Right atrium auricular region (tissue), 2 donors: ENCODE measurements at places on chromosomes 1 and 21.
A peak's percentile ranks its signal among the peaks of the same experiment; 100 is the strongest.

- H3K27ac ChIP-seq, result no peak overlapping the region
- DNase-seq, result no peak
- no peaks in the 10 kb centered on the region for H3K27me3 ChIP-seq
- H3K4me3 ChIP-seq, result no peak overlapping the region
Measured at GRCh38 chr1:225465793-225466517, 38.1 kb upstream of the LBR start.

DNA sequence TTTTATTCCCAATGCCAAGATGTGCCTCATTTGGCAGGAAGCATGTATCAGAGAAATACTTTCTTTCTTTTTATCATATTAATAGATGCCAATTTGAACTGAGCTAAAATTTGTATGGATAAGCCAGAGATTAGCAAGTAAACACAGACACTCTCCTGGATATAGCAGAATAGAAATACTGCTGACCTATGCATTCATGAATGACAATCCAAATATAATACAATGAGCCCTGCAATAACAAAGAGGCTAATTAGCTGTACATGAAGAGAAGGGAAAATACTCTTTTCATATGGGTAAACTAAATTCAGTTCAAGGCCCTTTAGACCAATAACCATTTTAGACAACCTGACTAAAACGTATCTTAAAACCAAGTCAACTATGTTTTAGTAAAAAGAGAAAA is 388.1 kb upstream of the NR5A2 start:
- H3K4me1 ChIP-seq, result no peaks in the 10 kb centered on the region
- no peak for DNase-seq
- H3K4me3 ChIP-seq, result no peak overlapping the region
- H3K27ac ChIP-seq, result no peak overlapping the region

GRCh38 chr1:201989354-201990128 is 7.1 kb downstream of the RNPEP start:
- no peak overlapping the region for H3K4me3 ChIP-seq
- no peak for DNase-seq
- H3K27ac ChIP-seq, result no peak overlapping the region
- H3K4me1 ChIP-seq, result no peaks in the 10 kb centered on the region

GRCh38 chr1:67405473-67406245 is 24.5 kb downstream of the SERBP1 start:
- no peak overlapping the region for H3K27ac ChIP-seq
- no peaks in the 10 kb centered on the region for H3K4me1 ChIP-seq
- H3K4me3 ChIP-seq, result no peak overlapping the region
- no peak for DNase-seq
- H3K27me3 ChIP-seq, result no peaks in the 10 kb centered on the region
- no peaks in the 10 kb centered on the region for H3K36me3 ChIP-seq

DNA sequence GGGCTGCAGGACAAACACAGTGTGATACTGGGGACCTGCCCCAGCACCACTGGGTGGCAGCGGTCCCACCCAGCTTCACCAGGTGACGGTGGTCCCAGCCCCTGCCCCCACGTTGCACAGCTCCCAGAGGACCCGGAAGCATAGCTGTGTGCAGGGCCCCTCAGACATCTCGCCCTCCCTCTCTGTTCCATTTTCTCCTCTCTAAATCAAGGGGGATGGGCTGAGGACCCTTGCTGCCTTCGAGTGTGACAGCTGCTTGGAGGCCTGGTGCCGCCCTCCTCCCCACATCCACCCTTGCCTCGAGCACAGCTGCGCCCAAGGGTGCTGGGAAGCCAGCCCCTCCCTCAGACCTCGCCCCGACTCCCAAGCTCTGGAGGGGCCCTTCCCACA is 16.1 kb upstream of the LRRC3 start:
- H3K4me1 ChIP-seq, result no peaks in the 10 kb centered on the region
- no peaks in the 10 kb centered on the region for H3K27me3 ChIP-seq
- H3K4me3 ChIP-seq, result no peak overlapping the region
- no peak for DNase-seq
- H3K27ac ChIP-seq, result no peak overlapping the region

GRCh38 chr1:94535095-94535494 is 6.5 kb downstream of the F3 start:
- no peak for DNase-seq
- H3K27ac ChIP-seq, result peak overlapping the region; percentile 97
- H3K36me3 ChIP-seq, result peaks cover 42% of the 10 kb centered on the region
- H3K27me3 ChIP-seq, result no peaks in the 10 kb centered on the region

DNA sequence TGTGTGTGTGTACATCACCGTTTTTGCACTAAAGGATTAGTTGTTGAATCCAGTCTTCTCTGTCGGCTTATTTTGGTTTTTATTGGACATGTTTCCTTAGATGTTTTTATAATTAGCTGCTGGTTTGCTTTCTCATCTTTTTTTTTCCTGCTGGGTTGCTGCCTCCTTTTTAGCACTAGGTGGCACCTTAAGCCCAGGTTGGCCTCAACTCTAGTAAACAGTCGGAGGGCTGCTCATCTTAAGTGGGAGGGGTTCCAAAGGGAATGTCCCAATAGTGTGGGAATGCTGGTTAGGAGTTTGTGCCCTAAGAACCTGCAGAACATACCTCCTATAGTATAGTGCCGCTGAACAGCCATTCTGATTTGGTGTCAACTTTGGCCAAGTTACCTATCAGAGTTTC is 570.1 kb upstream of the CXADR start:
- no peak overlapping the region for H3K4me3 ChIP-seq
- no peaks in the 10 kb centered on the region for H3K27me3 ChIP-seq
- no peak for DNase-seq
- H3K27ac ChIP-seq, result no peak overlapping the region
- H3K4me1 ChIP-seq, result no peaks in the 10 kb centered on the region
- H3K36me3 ChIP-seq, result no peaks in the 10 kb centered on the region

GRCh38 chr1:186848509-186849130 is 19.9 kb downstream of the PLA2G4A start:
- peaks cover 11% of the 10 kb centered on the region for H3K4me1 ChIP-seq
- no peak overlapping the region for H3K4me3 ChIP-seq
- H3K27me3 ChIP-seq, result no peaks in the 10 kb centered on the region
- no peak for DNase-seq
- H3K27ac ChIP-seq, result no peak overlapping the region
- H3K36me3 ChIP-seq, result no peaks in the 10 kb centered on the region

GRCh38 chr1:185776522-185776921 is 42.3 kb downstream of the HMCN1 start:
- H3K27me3 ChIP-seq, result no peaks in the 10 kb centered on the region
- no peak overlapping the region for H3K27ac ChIP-seq
- H3K4me3 ChIP-seq, result no peak overlapping the region
- no peaks in the 10 kb centered on the region for H3K4me1 ChIP-seq
- DNase-seq, result no peak
- no peaks in the 10 kb centered on the region for H3K36me3 ChIP-seq

DNA sequence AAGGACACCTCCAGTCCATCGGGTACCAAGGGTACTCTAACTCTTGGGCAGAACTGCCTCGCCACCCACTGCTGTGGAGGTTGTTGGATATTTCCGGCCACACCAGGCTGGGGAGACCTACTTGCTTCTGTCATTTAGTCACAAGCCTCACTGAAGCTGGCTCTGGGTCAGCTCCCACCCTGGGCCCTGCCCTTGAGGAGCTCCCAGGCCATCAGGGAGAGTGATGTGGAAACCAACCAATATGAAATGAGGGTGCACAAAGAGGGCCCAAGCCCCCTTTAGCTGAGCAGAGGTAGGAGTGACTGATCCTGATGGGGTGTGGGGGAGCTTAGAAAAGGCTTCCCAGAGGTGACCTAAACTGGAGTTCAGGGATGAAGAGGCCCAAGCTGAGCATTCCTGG is 19.6 kb downstream of the PARS2 start:
- H3K27ac ChIP-seq, result no peak overlapping the region
- H3K4me3 ChIP-seq, result no peak overlapping the region
- no peak for DNase-seq
- no peaks in the 10 kb centered on the region for H3K4me1 ChIP-seq
- no peaks in the 10 kb centered on the region for H3K27me3 ChIP-seq

DNA sequence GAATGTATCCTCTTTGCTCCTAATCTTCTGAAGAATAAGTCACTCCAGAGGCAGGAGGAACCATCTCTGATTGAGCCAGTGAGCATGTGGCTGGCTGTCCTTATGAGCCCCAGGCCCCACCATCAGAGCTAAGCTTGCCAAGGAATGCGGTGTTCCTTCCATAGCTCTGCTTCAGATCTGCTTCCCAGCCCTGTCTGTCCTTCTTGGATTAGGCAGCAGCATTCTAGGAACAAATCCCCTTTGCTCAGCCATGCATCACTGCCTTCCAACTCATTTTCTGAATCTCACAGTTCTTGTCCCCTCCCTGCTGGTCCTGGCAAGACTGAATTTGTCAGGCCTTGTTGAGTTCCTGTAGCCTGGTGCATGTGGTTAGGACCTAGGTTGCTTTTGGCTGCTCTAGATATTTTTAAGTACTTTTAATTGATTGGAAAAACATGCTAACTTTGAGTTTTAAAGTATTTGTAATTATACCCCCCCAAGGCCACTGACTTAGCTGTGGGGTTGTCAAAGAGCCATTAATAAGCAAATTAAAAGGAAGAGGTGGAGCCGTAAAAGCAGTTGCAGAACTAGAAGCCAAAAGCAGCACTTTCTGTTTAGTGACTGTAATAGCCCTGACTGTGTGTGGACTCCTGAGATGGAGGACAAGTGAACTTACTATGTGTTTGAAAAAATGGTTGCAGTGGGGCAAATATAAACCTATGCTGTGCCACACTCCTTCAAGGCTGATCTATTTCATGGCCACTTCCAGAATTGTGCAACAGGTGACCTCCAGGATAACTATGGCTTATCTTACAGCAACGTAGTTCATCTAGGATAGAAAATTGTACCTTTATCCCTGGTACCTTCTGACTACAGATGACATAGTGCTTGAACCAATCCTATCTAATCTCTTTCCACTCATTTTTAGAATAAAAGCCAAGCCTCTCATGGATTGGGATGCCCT is 61.3 kb upstream of the BACH1 start:
- no peaks in the 10 kb centered on the region for H3K36me3 ChIP-seq
- H3K4me1 ChIP-seq, result no peaks in the 10 kb centered on the region
- no peaks in the 10 kb centered on the region for H3K27me3 ChIP-seq
- no peak overlapping the region for H3K27ac ChIP-seq

DNA sequence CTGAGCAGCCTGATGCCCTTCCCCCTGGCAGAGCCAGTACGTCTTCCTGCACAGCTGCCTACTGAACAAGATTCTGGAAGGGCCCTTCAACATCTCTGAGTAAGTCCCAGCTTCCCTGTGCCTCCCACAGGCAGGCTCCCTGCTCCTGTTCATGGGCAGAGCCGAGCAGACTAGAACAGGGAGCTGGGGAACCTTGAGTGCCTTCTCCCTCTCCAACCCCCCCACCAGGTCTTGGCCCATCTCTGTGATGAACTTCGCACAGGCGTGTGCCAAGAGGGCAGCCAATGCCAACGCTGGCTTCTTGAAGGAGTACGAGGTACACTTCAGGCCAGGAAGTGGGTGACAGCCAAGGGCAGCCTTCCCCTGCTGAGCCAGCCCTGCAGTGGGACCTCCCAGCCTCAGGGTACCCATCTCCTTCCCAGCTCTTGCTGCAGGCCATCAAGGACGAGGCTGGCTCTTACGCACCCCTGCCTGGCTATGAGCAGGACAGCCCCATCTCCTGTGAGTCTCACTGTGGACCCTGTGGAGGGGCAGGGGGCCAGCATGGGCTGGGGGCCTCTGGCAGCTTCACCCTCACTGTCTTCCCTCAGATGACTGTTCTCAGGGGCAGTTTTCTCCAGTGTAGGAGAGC is 6.4 kb upstream of the LGR6 start:
- H3K27me3 ChIP-seq, result no peaks in the 10 kb centered on the region
- H3K27ac ChIP-seq, result no peak overlapping the region
- H3K36me3 ChIP-seq, result no peaks in the 10 kb centered on the region
- H3K4me3 ChIP-seq, result no peak overlapping the region
- no peak for DNase-seq

- H3K36me3 ChIP-seq, result no peaks in the 10 kb centered on the region
- H3K4me3 ChIP-seq, result no peak overlapping the region
- DNase-seq, result no peak
- H3K27ac ChIP-seq, result peak overlapping the region; percentile 10
- no peaks in the 10 kb centered on the region for H3K27me3 ChIP-seq
- H3K4me1 ChIP-seq, result peaks cover 85% of the 10 kb centered on the region
Measured at GRCh38 chr1:232558954-232559353, 71.0 kb downstream of the SIPA1L2 start.

DNA sequence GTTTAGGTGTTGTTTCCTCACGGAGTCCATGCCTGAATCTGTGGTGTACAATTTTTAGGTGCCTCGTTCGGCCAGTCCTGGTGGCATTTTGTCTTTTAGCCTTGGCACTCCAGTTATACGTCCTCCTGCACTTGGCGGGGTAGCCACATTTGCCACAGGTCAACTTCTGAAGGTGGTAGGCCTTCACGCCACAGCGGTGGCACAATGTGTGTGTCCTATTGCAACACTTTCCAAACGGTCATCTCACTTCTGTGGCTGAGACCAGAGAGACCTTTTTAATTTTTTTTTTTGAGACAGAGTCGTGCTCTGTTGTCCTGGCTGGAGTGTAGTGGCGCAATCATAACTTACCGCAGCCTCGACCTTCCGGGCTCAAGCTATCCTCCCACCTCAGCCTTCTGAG is 49.1 kb downstream of the CAMTA1 start:
- DNase-seq, result no peak
- no peaks in the 10 kb centered on the region for H3K36me3 ChIP-seq
- peaks cover 7% of the 10 kb centered on the region for H3K4me1 ChIP-seq
- no peak overlapping the region for H3K4me3 ChIP-seq
- no peak overlapping the region for H3K27ac ChIP-seq
- H3K27me3 ChIP-seq, result no peaks in the 10 kb centered on the region

DNA sequence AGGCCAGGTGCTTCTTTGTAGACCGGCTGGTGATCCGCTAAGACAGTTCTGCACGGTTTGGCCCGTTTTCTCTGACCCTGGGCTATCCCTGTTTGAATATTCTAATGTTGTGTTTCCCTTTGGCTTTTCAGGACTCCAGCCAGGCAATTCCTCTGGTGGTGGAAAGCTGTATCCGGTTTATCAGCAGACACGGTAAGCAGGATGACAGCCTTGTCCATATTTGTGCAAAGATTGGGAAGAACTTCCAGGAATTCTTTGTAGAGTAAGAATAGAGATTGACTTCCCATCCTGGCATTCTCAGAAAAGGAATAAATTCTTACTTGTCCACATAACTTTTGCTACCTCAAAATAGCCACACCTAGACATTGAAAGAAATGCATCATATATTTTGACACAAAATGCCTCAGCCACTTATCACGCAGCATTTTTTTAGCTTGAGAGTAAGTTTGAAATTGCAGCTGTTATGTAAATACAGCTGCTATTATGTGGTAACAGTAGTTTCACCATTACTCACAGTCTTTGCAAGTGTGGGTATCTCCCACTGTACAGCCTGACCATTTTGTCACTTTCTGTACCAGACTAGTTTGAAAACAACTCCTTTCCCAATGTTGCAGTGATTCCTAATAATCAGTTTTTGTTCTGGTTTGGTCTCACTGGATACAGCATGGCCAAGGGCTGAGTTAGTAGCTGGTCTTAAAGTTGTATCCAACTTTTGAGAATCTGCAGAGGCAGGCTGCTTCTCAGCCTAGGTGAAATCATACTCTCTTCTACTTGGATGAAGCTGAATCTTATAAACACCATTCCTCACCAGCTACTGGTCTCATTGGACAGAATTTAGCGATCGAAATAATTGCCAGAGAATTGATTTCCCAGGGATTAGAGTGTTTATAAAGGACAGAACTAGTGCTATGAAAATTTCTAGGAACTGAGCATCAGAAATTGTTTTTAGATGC is 40.0 kb upstream of the IKBKE start:
- no peak for DNase-seq
- H3K36me3 ChIP-seq, result peaks cover 14% of the 10 kb centered on the region
- peak overlapping the region; percentile 38 for H3K27ac ChIP-seq
- H3K4me1 ChIP-seq, result peaks cover 19% of the 10 kb centered on the region

- H3K27ac ChIP-seq, result no peak overlapping the region
- H3K4me1 ChIP-seq, result peaks cover 54% of the 10 kb centered on the region
- H3K4me3 ChIP-seq, result no peak overlapping the region
- H3K36me3 ChIP-seq, result no peaks in the 10 kb centered on the region
- no peaks in the 10 kb centered on the region for H3K27me3 ChIP-seq
- DNase-seq, result peak; percentile 21
Measured at GRCh38 chr1:226948480-226948879, 8.4 kb downstream of the COQ8A start.
